ENCODE measurements at places on chromosomes 6 and 20.
A peak's percentile ranks its signal among the peaks of the same experiment; 100 is the strongest.

DNA sequence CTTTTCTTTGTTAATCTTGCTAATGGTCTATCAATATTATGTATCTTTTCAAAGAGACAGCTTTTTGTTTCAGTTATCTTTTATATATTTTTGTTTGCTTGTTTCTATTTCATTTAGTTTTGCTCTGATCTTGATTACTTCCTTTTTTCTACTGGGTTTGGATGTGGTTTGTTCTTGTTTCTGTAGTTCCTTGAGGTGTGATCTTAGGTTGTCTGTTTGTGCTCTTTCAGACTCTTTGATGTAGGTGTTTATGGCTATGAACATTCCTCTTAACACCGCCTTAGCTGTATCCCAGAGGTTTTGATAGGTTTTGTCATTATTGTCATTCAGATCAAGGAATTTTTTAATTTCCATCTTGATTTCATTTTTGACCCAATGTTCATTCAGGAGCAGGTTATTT, 26.8 kb upstream of the TNFAIP3 start:
- DNase-seq, result no peak

DNA sequence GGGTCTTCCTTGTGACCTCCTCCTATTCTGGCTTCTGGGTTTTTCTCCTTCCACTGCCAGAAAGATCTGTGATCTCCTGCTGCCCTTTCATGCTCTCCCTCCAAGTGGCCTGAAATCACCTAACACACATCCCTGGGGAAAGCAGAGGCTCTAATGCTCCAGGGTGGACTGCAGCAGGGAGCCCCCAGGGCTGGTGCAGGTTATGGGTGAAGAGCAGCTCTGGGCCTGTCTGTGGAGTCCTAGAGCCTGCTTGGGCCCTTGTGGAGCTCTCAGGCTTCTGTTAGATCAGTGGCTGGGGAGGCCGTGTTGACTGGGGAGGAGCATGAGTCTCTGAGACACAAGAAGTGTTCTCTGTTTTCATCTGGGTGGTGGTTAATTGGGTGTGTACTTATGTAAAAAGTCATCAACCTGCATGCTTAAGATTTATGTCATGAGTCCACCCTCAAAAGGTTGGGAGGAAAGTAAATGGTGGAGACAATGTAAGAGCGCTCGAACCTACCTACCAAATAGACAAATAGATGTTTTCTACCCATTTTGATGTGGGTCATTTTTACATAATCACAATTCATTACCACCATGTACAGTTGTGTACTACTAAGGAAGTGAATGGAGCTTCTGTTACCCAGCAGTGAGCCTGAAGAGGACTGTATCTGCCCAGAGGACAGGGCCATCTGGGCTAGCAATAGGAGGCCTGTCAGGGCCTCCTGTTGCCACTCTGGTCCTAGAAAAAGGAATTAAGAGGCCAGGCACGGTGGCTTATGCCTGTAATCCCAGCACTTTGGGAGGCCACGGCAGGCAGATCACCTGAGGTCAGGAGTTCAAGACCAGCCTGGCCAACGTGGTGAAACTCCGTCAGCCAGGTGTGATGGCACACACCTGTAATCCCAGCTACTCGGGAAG, 32.0 kb upstream of the RNF8 start:
- DNase-seq, result no peak

DNA sequence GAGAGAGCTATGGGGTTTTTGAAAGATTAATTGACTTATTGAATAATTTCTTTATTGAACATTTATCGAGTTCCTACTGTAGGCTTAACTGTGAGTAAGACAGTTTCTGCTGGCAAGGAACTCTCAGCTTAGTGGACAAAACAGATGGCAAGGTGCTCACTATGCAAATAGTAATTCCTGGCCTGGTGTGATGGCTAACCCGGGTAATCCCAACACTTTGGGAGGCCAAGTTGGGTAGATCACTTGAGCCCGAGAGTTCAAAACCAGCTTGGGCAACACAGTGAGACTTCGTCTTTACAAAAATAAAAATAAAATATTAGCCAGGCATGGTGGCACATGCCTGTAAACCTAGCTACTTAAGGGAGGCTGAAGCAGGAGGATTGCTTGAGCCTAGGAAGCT, 13.5 kb upstream of the TGM2 start:
- DNase-seq, result no peak

GRCh38 chr20:47330933-47331708, 25.4 kb downstream of the ZMYND8 start:
- no peak for DNase-seq

- DNase-seq, result no peak
Measured at GRCh38 chr20:3661060-3661813, 2.0 kb downstream of the GFRA4 start.

DNA sequence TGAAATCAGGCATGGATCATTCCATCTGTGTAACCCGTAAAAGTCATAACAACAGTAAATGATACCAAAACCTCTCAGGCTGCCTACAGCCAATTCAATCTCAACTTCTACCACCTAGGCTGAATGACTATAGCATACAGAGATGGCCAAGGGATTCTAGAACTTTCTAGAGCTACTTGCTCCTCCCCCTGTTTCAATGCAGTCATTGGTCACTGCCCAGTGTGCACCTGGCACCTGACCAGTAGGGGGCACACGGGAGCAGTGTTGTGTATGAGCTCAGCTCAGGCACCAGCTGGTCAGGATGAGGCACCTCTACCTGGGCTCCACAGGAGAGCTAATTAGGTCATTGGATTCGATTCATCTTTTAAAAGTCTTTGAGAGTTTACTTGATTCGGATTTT, 86.2 kb downstream of the PLEKHG1 start:
- peak; percentile 25 for DNase-seq

DNA sequence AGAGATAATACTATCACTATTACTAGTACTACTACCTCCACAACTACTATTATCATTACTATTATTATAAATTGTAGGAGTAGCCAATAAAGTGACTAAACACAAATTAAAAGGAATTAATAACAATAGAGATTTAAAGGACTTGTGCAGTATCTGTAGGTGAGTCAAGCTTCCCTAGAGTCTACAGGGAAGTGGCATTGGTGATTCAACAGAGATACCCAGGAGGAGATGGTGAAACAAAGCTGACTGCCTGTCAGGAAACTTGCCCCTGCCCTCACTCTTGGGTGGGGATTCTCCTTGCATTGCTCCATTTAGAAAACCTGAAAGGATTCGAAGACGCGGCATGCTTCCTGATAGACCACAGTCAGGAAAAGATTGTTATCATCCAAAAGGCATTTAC, 23.3 kb upstream of the BCLAF1 start:
- DNase-seq, result no peak

- no peak for DNase-seq
Measured at GRCh38 chr20:62694868-62695267, 13.8 kb upstream of the NTSR1 start.

- no peak for DNase-seq
Measured at GRCh38 chr20:53842301-53843099, 227.9 kb downstream of the BCAS1 start.

DNA sequence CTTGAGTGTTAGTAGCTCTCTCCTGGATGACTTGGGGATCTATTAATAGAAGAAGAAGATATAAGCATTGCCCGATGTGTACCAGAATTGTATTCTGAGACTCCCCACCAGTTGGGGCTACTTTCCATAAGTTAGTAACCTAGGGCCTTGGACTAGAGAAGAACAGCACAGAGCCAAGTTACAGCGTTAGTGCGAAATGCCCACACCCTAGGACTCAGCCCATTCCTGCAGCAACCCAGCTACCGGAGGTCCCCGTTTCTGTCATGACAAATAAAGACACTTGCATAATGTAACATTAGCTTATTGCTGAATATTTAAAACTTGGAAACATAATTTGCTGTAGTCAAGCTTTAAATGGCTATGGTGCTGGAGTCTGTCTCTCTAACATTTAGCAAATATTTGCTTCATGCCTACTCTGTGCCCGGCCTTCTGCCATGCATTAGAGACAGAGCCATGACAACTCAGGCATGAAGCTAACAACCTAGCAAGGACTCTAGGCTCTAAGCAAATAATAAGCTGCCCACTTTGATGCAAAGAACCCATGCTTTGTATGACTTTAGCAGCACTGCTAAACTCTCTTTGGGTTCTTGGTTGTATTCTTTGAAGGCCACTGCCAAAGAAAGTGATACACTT, 103.4 kb upstream of the COL21A1 start:
- DNase-seq, result no peak

DNA sequence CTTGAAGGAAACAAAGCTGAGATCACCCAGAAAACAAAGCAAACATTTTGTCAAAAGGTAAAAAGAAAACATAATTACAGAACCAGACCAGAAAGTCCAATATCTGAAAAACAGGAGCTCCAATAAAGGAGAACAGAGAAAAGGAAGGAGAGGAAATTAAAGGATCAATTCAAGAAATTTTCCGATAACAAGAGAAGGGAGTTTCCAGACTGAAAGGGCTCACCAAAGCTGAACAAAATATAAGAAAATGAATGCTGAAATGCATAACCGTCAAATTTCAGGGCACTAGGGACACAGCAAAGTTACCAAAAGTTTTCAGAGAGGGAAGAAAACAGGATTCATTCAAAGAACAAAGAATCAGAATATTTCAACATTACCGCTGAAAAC, 23.9 kb downstream of the ILRUN start:
- no peak for DNase-seq

DNA sequence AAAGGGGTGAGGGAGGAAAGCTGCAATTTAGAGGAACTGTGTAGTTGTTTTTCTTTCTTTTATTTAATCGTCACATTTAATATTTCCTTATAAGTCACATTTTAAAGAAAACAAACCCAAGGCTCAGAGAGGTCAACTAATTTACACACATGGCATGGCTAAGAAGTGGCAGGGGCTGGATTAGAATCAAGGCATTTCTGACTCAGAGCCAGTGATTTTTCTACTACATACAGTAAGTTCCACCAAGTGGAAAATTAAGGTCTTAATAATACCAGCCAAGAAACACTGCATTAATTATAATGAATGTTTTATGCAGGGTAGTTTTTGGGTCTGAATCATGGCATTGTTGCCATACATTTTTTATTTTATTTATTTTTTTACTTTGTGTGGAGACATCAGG, 607.7 kb upstream of the CITED2 start:
- no peak for DNase-seq

DNA sequence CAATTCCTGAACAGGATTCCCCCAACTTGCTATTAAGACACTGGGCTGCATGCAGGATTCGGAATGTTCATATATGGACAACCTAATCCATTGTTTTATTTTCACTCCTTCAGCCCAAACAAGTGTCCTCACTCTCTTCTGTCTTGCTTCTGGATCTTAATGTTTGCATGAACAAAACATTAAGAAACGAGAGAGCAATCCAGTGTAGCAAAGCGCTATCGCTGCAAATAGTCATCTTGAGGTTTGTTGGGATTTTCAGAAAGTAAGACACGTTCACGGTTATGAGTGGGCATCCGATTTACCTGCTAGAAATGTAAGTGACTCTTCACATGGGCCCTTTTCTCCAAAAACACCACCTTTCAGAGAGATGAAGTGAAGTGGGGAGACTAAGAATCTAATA, 156.4 kb downstream of the MBOAT1 start:
- DNase-seq, result no peak

DNA sequence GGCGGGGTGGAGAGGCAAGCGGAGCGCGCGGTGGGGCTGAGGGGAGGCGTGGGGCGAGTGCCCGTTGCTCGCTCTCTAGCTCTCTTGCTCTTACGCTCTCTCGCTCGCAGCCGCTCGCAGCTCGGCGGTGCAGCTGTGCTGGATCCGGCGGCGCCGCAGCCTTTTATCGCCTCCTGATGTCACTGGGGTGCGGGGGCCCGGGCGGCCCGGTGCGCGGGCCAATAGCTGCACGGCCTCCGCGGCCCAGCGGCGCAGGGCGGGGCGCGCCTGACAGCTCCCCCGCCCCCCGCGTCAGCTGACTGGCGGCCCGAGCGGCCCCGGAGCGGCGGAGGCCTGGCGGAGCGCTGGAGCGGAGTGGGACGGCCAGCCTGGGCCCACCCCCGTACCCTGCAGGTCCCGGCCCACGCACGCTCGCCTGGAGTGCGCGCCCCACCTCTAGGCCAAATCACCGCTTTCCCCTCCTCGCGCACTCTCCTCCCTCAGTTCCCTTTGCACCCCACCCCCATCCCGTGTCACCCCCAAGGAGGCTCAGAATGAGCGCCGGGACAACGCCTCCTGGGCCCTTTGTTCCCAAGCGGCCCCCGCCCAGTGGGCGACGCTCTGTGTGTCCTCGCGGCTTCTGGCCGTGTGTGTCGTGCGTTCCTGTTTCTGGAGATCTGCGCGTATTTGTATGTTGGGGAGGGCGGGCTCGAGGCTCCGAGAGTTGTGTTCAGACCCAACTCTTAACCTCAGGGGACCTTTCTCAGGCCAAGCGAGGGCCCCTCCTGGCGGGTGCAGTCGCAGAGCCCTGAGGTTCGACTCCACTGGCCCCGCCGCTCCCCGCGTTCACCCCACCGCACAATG, at the start of gene MAFB:
Gene MAFB, minus strand, starts transcription at position 137 of the 843 bp plus-strand sequence. CDS start 386 bp downstream, outside the sequence.
- no peak for DNase-seq

DNA sequence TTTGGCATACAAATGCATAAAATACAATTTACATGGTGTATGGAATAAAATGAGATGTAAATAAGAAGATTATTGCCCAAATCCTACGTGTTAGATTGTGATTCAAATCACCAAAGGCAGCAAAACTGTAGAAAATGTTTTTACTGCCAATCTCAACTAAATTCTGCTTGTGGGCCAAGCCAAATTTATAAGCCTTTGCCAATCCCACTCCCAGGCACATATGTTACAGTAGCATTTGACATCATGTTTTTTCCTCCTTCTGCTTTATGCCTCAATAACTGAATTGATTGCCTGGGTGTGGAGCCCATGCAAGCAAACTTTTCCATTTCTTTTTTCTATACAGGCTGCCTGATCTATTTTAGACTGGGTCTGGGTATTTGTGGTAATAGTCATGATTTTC, 36.3 kb upstream of the LRRC1 start:
- no peak for DNase-seq

GRCh38 chr6:14072084-14072483, 45.5 kb upstream of the CD83 start:
- DNase-seq, result no peak

GRCh38 chr6:108555399-108556052, 5.2 kb upstream of the FOXO3 start:
- DNase-seq, result no peak

DNA sequence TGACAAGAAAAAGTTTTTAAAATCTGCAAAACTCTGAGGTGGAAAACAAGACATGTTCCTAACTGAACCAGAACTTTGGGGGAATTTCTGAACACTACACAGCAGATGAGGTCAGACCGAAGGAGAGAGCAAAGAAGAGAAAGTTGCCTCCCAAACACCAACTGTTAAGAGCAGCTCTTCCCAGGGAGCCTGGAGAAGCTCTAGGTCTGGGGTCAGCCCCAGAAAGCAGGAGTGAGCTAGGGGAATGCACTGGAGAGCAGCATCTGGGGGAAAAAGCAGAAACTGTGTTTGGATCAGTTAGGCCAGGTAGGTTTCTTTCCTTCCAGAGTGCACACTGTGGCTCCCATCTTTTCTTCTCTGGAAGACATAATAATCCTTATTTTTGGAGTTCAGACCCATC, 41.3 kb downstream of the FKBP5 start:
- DNase-seq, result no peak

GRCh38 chr20:54611708-54612412, 136.5 kb downstream of the DOK5 start:
- no peak for DNase-seq
